ENCODE measurements at places on chromosomes 2 and 18.

DNA sequence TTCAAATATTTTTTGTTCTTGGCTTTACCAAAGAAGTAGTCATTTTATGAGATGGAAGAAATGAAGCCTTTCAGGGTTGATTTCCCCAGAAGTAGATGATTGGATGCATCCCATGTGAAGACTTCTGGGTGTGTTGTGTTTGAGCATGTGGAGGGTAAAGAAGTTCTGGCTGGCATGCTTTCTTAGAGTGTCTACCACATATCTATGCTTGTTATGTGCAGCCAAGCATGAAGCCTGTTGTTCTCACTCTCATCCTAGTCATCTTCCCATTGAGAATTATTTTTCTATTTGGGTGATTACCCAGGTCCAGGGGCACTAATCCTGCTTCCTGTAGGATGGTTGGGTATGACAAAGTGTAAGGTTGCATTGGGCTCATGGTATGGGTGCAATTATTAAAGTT lies 472.9 kb downstream of the PTPRM start:
- no peak for DNase-seq

- DNase-seq = no peak
These were observed 32.7 kb downstream of the TNP1 start for GRCh38 chr2:216827073-216827720.

DNA sequence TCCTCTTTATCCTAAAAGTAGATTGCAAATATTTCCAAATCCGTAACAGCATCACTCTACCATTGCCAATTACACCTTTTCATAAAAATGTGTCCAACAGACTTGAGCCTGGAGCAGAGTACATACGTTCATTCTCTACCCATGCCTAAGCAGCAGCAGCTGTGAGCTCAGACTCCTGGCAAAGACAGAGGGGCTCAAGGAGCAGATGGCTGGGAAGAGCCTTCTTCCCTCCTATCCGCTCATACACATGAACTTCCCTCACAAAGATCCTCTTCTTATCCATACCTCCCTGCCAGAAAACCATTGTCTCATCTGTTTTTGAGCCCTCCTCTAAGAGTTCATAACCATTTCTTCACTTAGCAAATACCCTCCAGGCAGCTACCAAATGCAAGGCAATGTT lies 164.3 kb upstream of the ARL4C start:
- no peak for DNase-seq

GRCh38 chr2:126513033-126513432 lies 142.9 kb upstream of the GYPC start:
- no peak for DNase-seq

DNA sequence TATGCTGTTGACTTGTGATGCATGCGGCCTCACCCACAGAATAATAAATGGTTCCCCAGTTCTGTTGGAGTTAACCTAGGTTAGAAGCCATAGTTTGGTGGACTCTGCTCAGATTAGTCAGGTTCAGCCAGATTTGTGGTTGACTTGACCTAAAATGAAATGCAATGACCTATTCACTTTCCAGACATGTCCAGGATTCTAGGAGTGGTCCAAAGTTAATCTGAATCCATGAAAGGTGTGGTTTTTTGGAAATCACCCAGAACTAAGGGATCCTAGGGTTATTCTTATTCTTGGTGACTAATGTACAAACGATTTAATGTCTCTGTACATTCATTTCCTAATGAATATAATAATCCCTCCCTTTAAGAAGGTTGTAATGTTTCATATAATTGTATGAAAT lies 88.9 kb upstream of the RBBP8 start:
- no peak for DNase-seq

DNA sequence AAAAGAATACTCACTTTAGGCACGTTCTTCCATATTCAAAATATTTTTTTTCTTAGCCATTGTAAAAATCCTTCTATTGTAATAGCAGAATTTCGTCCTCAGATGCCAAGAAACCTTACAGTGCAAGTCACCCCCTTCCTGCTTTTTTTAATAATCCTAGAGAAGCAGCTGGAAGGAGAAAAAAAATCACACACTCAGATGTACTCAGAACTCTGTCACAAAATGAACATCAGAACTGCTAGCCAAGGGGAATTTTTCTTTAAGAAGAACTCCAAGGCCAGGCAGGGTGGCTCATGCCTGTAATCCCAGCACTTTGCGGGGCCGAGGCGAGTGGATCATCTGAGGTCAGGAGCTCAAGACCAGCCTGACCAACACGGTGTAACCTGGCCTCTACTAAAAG lies 127.3 kb upstream of the SPATS2L start:
- no peak for DNase-seq

DNA sequence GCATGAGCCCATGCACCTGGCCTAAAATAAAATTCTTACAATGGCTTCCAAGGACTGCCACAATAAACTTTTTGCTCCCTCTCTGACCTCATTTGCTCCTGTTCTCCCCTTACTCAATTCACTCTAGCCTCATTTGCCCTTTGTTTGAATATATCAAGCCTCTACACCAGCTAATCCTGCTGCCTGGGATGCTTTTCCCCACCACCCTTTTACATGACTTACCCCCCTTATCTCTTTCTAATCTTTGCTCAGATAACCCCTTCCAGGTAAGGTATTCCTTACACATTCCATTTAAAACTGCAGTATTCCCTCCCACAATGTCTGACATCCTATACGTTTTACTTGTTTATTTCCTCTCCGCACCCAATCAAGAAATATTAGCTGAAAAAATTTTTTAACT lies 22.7 kb downstream of the IMMT start:
- DNase-seq = no peak

GRCh38 chr2:42421601-42422239 lies 60.7 kb upstream of the COX7A2L start:
- no peak for DNase-seq

DNA sequence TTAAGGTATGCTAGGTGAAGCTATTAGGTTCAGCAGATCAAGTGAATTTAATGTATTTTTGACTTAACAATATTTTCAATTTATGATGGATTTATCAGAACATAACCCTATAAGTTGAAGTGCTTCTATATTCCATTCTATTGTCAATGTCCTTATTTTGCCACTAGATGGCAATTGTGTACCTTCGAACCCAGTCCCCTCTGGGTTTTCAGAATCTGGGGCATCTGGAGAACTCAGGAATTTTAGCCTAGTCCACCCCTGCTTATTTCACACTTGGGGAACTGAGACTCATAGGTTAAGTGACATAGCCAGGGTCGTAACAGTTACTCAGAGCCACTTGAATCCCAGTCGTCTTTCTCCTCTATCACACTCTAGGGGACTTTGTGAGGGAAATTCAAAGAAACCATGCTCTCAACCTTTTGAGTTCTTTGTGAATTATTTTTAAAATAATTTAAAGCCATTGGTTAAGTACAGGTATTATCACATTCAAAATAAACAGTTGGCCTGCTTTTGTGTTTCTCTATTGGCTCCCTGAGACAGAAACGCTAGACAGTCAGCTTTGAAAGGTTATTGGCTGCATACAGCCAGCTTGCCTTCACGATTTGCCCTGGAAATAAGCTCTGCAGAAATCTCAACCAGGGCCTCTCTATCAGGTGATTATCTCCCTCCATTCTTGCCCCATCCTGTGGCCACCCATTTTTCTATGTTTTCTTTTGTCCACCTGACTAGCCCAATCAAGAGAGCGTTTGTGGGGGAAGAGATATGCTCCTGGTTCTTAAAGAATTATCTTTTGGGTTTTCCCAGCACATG lies 145.0 kb downstream of the TTC27 start:
- no peak for DNase-seq

GRCh38 chr2:105521176-105521575 lies 122.3 kb upstream of the FHL2 start:
- no peak for DNase-seq

DNA sequence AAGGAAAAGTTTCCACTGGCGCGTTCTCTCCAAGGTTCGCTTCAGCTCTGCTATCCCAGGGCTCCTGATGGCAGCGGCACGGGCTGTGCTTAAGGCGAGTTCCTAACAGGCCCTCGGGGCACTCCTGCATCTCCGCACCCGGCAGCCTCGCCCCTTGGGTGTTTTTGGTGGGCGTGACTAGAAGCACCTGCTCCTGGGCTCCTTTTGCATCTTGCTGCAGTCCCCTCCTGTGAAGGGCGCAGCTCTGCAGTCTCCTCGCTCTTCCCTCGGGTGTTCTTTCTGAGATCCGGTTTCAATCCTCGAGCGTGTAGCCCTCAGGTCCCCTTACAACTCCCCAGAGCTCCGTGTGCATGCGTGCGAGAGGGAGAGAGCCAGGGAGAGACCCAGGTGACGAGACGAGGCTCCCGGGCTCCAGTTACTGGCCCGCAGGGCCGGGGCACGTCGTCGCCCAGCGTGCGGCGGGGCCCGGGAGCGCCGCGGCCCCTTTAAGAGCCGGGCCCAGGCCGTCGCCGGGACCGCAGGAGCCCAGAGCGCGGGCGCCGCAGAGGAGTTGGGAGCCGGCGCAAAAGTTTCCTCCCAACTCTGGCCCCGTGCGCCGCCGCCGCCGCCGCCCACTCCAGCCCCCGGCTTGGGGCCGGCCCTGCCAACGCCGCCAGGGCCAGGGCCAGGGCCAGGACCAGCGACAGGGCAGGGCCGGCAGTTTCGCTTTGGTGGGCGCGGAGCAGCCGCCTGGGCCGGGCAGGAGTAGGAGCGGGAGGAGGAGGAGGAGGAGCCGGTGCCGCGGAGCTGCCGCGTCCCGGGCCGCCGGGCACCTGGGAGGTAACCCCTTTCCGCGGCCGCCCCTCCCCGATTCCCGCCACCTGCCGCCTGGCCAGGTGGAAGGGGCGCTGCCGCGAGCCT lies at the start of gene PARD3B:
Gene PARD3B (plus strand): TSS at position 515 of the 900 bp plus-strand sequence. CDS start 525 bp downstream, outside the sequence.
- no peak for DNase-seq

DNA sequence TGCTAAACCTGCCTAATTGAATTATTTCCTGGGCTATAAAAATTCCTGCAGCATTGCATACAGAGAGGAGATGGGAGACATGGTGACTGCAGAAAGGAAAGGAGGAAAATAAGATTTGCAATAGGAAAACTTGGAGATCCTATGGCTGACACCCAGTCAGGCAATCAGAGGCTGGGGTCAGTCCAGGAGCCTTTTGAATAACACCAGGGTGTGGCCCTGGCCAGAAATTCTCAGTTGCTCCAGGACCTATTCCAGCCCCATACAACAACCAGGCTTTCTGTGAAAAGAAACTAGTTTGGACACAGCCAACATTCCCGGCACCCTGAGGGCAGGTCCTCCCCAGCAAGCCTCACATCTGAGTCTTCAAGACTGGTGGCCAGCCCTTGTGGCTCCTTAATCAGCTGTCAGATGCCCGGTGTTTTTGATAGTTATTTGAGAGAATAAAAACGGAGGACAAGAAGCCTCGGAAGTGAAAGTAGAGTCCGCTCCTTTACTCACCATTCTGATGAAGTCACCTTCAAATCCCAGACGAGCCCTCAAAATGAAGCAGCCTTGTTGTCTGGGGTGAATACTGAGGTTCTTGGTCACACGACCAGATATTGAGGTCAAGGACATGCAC lies 31.1 kb upstream of the GMCL1 start:
- DNase-seq = no peak

DNA sequence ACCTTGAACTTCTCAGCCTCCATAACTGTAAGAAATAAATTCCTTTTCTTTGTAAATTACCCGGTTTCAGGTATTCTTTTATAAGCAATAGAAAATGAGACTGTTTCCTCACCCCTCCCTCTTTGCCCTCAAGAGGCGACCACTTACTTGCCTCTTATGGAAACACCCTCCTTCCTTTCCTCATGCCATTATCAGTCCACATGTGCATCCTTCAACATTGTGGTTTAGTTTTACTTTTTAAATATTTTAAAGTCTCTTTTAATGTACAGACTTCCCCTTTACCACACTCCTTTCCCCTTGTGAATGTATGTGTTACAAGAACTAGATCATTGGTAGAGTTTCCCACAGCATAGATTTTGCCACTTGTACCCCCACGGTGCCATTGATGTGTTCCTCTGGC lies 202.4 kb upstream of the SIX2 start:
- no peak for DNase-seq

DNA sequence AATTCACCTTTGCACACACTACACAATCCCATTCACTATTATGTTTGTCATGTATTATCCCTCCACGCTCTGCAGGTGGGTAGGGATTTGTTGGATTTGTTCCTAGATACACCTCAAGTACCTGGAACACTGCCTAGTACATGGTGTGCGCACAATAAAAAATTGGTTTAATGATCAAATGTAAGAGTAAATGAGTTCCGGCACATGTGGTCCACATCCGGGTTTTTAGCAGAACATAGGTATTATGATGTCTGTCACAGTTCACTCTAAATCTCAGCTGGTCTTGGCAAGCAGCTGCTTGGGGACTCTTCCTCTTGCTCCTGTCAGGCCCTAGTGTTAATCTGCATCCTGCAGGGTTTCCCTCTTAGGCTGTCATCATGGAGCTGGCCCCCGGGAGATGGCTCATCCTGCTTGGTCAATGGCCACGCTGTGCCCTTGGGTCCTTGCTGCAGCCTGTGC lies 21.8 kb upstream of the IL1R1 start:
- no peak for DNase-seq

- no peak for DNase-seq
These were observed 600.1 kb downstream of the IRS1 start for GRCh38 chr2:226199555-226199954.

- no peak for DNase-seq
These were observed 11.7 kb downstream of the UBR3 start for GRCh38 chr2:169838743-169839489.
